Fibroblast of mammary gland (primary cell): ENCODE measurements at places on chromosomes 12 and 14.
A peak's percentile ranks its signal among the peaks of the same experiment; 100 is the strongest.

DNA sequence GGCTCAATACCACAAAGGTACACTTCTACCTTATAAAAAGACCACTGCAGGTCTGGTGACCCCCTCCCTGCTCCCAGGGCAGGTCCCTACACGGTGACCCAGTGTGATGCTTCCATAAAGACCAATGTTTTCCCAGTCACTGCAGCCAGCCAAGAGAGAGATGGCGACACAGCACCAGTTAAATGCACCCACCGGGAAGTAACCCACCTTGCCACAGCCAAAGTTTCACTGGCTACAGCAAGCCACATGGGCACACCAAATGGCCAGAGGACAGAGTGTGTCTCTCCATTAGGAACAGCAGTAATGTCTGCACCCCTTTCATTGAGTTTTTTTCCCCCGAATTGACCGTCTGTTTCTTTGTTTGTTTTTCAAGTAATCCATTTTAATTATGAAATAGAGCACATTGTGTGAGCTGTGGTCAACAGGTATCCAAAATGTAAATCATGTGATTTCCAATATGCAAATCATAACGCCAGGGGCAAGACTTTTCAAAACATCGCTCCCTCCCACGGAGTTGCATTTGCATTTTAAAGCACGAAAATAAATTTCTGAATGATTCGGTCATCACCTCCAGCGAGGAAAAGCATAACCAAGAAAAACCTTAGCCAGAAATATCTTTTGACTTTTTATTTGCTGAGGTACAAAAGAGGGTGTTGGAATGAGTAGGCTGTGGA is 48.9 kb upstream of the EML1 start:
- peak; percentile 54 for DNase-seq

GRCh38 chr12:59695379-59695778 is 99.5 kb downstream of the SLC16A7 start:
- peak; percentile 89 for DNase-seq

DNA sequence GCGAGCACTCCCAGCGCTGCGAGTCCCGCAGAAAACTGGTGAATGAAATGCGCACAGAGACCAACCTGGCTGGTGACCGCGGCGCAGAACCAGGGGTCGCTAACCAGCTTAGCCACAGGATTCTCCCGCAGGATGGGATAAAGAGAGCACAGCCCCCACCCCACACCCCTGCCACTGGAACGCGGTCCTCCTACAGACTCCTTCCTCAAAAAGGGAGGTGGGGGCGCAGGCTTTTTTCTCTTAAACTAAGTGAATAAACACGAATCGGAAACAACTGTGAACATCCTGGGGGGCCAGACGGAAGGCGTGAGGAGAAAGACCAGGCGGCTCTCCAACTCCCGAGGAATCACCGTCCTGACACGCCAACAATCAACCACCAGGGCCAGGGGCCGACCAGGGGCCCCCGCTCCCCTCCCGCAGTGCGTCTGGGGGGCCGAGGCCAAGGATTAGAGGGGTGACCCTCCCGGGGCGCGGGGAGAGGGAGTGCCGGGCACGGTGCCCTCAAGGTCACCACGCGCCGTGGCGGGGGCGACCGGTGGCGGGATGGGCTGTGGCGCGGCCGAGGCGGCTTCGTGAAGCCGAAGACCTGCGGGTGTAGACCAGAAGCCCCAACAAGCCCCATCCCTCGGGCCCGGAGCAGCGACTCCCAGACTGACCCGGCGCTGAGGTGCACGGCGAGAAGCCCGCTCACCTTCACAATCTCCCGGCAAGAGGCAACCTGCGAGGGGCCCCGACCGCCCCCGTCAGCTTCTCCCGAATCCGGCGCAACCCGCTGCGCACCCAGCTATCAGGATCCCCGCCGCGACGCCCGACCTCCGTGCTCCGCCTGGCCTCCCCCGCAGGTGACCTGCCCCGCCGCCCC is 704 bp downstream of the ATP2B1 start:
- DNase-seq: no peak

DNA sequence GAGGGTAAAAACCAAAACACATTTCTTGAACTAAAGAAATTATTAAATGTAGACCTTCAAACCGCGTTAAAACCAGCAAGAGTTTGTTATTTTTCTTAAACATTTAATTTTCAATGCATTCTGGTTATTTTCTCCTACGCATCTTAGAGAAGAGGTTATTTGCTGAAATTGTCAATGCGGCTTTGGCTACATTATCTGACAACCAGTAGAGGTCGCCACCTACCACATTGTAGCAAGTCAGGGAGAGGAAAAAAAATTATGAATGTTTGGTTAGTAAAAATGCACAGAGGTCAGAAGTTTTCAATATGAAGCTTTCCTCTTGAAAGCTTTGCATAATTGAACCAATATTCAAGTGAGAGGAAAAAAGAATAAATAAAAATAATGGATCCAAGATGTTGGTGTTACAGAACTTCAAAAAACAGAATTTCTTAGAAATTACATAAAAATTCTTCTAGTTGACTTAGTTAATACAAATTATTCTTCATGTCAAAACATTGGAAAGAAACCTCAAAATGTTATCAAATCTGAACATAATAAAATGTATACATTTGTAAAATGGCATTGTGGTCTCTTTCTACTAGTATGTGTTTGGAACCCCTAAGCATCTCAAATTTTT is 159.4 kb upstream of the TMTC2 start:
- peak; percentile 69 for DNase-seq

DNA sequence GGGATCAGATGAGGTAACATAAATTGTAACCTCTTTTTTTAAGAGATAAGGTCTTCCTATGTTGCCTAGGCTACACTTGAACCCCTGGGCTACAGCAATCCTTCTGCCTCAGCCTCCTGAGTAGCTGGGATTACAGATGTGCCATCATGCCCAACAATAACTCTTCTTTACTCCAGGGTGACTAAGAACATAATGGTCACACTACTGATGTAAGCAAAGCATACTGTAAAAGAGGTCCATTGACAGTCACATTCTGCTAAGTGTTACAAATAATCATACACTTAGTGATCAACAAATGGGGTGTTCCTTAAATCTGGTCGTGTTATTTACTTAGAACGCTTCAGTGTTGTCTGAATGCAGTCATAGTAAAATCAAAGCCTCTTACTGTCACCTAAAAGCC is 68.9 kb downstream of the EPS8 start:
- DNase-seq: peak; percentile 59

DNA sequence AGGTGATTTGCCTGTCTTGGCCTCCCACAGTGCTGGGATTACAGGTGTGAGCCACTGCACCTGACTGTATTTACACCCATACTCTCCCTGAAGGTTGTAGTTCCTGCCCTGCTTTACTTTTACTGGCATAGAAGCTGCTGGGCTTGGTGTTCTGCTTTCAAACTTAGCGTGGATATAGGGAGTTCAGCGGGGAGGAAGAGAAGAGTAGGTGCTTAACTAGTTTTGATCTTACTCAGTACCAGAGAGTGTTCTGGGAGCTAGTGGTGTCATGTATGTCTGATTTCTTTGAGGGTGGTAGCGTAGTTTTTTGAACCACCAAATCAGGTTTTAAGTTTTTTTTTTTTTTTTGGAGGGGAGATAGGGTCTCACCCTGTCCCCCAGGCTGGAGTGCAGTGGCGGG is 13.8 kb downstream of the RCOR1 start:
- DNase-seq: no peak

DNA sequence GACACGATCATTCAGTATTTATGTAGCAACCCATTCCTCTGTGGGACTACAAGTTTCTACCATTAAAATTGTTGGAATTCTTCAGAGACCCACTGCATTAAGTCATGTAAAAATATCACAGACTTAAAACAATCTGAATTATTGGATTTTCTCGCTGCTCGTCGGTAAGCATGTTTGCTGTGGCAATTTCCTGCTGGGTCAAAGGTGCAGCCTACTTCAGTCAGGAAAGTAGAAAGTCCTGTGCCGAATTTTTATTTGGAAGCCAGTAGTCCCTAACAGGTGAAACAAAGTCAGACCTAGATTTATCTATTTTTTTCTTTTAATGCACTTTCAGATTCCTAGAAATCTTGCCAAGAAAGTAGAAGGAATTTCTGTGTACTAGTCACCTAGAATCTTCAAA is 110.4 kb upstream of the MYL2 start:
- no peak for DNase-seq

- DNase-seq: no peak
Measured at GRCh38 chr14:68461086-68461485, 331.8 kb downstream of the ZFP36L1 start.

DNA sequence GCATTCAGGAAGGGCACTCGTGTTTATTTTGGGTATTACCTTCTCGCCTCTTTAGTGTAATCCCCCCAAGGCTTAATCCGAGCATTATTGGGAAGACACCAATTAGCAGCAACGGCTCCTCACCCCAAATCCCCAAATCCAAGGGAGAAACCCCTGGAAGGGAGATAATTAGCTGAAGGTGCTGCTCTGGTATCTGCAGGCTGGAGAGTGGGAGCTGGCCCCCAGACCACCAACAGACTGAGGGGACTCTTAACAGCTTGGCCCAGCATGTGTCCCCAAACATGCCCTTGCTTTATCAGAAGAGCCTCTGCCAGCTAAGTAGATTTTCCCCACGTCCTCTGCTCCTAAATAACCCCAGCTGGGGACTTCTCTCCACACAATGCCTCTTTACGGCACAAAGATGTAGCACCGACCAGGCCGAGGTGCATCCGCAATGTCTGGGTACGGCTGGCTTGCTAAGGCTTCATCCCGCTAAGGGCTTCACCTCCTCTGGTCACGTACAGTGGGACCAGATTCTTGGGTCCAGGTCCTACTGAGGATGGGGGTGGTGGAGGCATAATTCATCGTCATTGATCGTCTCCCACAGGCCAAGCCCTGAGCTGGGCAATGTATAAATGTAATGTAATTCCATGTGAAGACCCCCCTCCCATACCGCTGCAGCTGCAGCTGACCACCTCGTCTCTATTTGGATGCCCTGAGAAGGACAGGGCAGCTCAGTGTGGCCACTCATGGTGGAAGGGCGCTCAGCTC is 123.7 kb upstream of the GSC start:
- DNase-seq: no peak

DNA sequence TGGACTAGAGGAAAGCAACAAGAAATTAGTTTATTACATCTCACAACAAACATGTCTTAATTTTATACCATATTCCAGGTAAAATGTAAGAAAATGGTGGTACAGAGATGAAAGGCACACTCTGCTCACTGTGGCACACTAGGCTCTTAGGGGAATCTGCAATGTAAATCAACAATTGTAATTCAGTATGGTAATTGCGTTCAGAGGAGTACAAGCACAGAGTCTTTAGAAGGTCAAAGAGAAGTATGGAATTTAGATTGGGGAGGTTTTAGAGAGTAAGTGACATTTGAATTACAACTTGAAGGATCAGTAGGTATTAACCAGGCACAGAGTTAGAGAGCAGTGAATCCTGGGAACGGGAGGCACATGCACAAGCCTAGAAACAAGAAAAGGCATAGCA is 694.0 kb upstream of the USP15 start:
- DNase-seq: no peak

GRCh38 chr14:85811340-85811739 is 281.4 kb downstream of the FLRT2 start:
- DNase-seq: no peak

DNA sequence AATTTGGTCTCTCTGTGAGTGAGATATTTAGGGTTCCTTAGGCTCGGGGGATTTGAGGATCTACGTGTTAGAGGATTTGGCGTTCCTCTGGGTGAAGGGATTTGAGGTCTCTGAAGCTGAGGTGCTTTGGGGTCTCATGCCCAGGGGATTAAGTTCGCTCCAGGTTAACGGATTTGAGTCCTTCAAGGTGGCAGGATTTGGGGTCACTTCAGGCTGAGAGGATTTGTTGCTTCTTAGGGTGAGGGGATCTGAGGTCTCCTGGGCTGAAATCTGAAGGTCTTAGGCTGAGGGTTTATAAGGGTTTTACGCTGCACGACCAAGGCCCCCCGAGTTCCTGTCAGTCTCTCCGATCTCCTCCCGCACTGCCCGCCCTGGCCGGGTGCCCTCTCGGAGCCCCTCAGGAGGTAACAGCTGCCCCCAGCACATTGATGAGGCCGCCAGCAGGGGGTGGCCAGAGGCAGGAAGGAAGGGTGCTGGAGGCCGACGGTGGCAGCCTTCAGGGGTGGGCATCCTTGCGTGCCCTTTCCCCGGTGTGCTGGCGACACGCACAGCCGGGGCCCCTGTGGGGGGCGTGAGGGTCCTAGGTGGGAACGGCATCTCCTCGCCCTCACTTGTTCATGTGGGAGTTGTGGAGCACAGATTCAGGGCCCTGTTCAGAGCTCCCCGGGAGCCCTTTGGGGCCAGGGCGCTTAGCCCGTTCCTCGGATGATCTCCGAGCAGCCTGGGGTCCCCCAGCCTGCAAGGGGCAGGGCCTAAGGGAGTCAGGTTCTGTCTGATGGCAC is 14.3 kb downstream of the CEP170B start:
- no peak for DNase-seq

DNA sequence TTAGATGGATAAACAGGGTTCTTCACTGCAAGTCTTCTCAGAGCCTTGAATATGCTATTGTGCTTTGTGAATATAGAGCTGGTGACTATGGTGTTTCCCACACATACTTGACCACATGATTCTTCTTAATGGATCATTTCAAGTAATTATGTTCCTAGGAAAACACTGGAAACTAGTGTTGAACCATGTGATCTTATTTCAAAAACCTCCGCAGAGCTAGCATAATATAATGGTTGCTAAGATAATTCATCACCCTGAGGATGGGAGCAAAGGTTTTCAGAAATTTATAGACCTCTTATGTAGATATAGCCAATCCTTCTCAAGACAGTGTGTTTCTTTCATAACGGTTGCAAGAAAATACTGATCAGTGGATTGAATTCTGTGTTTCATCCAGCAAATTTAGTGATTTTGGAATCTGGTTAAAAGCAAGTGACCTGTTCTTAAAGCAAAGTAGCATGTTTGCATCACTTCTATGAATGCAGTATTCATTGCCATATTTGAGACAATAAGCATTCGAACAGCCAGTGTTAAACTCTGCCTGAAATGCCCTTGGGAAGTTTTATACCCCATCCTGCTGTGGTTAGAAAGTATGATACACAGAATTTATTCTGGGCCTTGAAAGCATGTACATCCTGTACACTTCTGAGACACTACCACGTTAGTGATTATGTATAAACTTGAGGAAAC is 341.0 kb upstream of the E2F7 start:
- DNase-seq: no peak

GRCh38 chr12:31533470-31533869 is 57.5 kb downstream of the DENND5B start:
- DNase-seq: no peak

DNA sequence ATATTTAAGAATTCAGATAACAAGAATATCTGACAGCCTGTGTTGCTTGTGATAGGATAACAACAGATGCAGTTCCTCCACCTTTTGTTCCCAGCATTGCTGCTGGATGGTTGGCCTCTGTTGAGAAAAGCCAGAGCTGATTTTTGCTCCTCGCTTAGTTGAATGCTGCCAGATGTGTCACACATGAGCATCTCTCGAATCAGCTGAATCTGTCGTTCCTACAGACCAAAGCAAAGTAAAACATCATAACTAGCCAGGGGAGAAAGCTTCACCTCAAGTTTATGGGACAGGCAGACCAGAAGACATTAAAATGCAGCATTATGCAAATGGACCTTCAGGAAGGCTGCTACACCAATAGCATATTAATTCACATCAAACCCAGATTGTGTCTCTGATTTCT is 20.1 kb downstream of the RACGAP1 start:
- DNase-seq: no peak

GRCh38 chr12:1593174-1594005 is 991 bp downstream of the FBXL14 start:
- DNase-seq: no peak
